ENCODE measurements at places on chromosomes 12 and 14. TPM values are rescaled to one million over a fixed set of nuclear protein-coding genes. Genes with fewer than 3 reads are reported as not detected.

The SRRM4 gene
- total RNA-seq = not detected

The RDH16 gene
- 0.37 TPM for total RNA-seq

The CMKLR1 gene
- 0.45 TPM for total RNA-seq

The AQP6 gene
- total RNA-seq = not detected

The LMO3 gene
- total RNA-seq = 0.43 TPM

The BCL2L2 gene
- total RNA-seq = 14.0 TPM

The FLRT2 gene
- total RNA-seq = 0.87 TPM

The DLGAP5 gene
- 1.2 TPM for total RNA-seq

The DDHD1 gene
- total RNA-seq = 21.4 TPM

DNA sequence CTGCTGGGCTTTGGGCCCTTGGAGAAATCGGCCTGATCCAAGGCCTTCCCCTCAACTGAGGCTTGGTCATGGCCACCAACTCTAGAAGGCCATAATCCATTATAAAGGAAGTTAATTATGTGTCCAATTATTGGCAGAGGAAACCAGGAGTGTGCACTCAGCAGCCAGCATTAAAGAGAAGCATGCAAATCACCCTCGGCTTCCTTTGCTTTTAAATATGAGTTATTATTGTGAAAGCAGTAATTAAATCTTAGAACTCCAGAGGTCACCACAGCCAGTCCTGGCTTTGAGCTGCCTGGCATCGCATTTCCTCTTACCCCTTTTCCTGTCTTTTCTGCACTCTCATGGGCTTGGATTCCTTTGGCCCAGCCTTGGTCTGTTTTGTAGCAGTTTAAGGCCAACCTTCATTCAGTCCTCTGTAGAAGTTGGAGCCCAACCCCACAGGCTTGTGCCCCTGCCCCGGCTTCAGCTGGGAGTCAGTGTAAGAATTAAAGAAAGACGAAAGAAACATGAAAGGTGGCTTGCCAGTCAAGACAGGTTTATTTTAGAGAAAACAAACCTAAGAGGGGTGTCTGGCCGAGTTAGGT is 14.7 kb upstream of the KRT86 start:
- no peak for DNase-seq

GRCh38 chr12:20370014-20370386 is 1.7 kb downstream of the PDE3A start:
- DNase-seq = peak; percentile 68

DNA sequence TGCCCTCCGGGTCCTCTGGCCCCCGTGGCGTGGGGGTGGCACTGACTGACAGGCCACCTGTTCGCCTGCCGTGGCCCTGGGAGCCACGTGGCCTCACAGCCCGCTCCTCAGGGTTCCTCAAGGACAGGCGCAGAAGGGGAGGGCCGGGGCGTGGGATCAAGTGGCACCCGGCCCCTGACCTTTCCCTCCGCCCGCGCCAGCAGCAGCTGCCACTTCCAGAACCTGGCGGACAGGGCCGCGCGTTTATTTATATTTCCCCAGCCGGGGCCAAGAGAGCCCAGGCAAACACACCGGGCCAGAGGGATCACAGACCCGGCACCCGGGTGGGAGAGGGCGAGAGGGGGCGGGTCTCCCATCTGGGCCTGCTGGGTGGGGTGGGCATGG is 92.6 kb downstream of the RFLNA start:
- peak; percentile 53 for DNase-seq

DNA sequence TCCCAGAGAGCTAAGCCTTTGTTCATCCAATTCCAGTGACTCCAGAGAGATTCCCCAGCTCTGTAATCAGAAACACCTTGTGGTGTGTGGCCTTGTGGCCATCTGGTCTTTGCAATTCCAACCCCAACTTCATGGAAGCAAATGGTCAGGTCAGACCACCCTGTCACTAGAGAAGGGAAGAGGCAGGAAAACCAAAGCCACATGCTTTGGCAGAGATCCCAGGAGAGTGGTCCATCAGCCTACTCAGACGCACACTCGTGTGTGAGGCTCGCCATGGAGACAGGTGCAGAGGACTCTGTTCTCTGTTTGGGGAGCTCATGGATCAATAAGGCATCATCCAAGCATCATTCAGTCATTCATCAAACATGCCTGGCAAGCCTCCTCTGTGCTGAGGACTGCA is 46.2 kb upstream of the TUNAR start:
- no peak for DNase-seq

- peak; percentile 81 for DNase-seq
These were observed 1.1 kb upstream of the YY1 start for GRCh38 chr14:100237735-100238418.

DNA sequence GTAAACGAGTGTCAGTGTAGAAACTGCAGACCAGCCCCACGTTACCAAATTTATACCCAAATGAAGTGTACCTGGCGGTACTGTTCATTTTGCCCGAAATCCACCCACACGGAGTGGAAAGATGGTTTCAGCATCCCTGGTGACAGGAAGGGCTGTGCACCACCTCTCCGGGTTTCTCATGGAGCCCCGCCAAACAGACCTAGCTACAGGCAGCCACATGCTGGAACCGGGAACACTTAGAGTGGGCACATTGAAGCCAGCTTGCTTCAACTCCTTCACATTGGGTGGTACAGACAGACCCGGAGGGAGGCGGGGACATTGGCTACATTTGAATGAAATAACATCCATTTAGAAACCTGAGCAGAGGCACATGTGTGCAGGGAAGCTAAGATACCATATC is 84.4 kb downstream of the PPP2R5C start:
- no peak for DNase-seq

GRCh38 chr12:114764510-114764909 is 80.5 kb upstream of the TBX3 start:
- no peak for DNase-seq

DNA sequence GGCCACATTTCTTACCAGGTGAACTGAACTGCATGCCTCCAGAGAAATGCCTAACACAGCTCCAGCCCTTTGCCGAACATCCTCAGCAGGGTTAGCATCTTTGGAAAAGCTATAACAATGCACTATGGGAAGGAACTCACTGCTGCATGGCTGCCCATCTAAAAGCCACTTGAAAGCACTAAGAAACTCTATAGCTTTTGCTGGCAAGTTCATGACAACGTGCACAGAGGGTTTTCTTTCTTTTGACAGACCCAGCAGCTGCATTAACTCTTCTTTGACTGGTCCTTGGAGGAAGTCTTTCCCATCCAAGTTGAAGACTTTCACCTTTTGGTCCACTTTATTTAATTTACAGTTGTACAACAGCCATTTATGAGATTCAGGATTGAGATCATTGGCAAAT is 5.3 kb downstream of the TRMT5 start:
- DNase-seq = peak; percentile 9

DNA sequence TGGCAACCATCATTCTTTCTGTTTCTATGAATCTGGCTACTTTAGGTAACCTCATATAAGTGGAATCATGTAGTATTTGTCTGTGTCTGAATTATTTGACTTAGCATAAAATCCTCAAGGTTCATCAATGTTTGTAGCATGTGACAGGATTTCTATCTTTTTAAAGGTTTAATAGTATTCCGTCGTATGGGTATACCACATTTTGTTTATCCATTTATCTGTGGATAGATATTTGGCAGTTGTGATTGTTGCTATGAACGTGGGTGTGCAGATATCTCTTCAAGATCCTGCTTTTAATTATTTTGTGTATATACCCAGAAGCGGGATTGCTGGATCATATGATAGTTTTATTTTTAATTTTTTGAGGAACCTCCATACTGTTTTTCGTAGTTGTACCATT is 421.7 kb downstream of the PCNX1 start:
- no peak for DNase-seq

- DNase-seq = peak; percentile 48
These were observed 27.3 kb downstream of the PTPRB start for GRCh38 chr12:70609739-70610491.

- no peak for DNase-seq
These were observed 21.0 kb upstream of the MYL2 start for GRCh38 chr12:110941391-110941790.

- DNase-seq = no peak
These were observed 133.2 kb downstream of the PRKCH start for GRCh38 chr14:61454545-61454944.

DNA sequence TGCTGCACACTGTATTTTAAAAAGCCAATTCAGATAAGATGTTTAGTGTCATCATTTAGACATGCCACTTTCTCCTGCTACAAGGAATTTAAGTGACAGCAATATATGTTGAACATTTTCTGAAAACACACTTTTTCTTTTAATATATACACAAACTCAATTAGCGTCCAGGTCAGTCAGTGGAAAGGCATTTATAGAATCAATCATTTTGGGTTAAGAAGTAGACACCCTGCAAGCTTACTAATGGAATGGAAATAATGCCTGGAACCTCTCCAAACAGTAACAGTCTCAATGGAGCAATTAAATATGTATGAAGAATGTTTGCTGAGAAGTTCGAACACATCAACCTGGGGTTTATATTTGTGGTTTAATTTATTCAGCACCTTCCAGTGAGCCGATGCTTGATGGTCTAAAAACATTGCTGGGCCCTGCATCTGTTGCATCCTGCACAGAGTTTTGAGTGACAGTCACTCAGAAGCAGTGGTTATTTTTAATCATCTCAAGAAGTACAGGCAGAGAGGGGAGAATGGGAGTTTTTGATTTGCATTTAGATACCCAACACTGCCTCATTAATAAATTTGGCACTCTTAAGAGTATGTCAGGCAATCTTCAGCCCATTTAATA is 410.7 kb downstream of the TMEM117 start:
- peak; percentile 10 for DNase-seq

DNA sequence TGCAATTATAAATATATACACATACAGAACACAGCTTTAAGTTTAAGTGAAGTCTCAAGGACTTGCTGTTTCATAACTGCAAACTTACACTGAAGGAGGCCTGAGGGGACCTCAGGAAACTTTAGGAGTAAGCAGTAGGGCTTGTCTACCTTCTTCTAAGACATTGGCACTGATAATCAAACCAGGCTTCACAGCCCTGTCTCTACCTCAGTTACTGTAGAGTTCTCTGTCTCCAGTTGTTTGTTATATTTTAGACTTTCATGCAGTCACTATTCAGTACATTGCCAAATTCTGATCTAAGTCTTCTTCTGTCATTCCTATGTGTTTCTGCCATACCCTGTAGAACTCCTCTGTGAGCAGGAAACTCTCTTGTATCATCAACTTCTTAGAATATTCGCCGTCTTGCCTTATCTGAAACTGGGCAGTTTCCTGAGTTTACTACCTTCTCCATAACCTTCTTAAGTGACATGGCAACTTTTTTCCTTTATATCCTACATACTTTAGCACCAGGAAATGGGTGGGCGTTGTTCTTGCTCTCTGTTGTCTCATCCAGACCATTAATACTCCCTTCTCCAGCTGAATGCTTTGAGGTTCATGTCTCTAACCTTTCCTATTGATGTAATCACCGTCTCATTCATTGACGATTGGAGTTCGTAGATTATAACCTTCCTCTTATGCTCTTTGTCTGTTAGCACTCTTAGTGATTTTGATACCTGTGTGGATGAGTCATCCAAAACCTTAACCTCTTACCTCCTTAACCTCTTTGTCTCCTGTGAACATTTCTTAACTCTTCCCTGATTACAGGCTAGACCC is 11.4 kb downstream of the APAF1 start:
- no peak for DNase-seq

DNA sequence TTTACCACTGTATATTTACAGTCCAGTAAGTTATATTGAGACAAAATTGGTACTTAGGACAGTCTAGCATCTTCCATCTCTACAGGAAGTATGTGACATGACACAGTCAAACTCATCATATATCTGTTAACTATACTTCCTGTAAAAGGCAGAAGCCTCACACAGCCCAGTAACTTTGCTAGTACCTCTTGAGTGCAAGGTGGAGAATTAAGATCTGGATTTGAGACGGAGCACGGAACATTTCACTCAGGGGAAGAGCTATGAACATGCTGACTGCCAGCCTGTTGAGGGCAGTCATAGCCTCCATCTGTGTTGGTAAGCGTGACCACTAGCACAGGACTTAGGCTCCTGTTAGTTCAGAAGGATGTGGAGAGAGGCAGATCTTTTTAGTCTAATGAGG is 333.7 kb upstream of the OR4E1 start:
- no peak for DNase-seq

DNA sequence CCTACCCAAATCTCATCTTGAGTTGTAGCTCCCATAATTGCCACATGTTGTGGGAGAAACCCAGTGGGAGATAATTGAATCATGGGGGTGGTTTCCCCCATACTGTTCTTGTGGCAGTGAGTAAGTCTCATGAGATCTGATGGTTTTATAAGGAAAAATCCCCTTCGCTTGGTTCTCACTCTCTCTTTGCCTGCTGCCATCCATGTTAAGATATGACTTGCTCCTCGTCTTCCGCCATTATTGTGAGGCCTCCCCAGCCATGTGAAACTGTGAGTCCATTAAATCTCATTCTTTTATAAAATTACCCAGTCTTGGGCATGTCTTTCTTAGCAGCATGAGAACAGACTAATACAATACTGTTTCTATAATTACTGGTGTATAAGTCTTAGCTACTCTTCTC is 6.5 kb upstream of the BCAT1 start:
- no peak for DNase-seq

DNA sequence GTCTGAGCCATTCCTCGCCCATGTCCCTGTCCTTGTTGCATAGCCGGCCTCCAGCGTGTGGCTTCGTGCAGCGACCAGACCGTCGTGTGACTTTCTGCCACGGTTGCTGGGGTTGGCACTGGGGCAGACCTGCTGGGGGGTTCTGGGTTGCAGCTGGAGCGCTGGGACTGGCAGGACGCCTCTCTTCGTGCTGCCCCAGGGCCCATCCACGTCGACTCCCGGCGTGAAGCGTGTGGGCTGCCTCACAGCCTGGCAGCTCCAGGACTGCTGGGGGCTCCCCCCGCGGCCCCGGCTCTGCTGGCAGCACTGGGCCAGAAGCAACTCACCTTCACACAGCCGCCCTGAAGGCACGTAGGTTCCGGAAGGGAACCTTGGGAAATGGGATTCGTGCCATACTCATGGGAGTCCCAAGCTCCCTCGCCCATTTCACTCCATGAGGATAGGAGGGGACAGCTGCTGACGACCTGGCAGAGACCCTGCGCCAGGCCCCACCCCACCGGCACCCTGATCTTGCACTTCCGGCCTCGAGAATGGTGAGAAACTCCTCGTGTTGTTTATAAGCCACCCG is 51.9 kb downstream of the GALNT9 start:
- DNase-seq = peak; percentile 47

- no peak for DNase-seq
These were observed 34.6 kb upstream of the ADGRD1 start for GRCh38 chr12:130919086-130919485.
